ENCODE measurements at places on chromosomes 4 and X.

GRCh38 chr4:128416921-128417320 is 129.3 kb upstream of the PGRMC2 start:
- DNase-seq: no peak

DNA sequence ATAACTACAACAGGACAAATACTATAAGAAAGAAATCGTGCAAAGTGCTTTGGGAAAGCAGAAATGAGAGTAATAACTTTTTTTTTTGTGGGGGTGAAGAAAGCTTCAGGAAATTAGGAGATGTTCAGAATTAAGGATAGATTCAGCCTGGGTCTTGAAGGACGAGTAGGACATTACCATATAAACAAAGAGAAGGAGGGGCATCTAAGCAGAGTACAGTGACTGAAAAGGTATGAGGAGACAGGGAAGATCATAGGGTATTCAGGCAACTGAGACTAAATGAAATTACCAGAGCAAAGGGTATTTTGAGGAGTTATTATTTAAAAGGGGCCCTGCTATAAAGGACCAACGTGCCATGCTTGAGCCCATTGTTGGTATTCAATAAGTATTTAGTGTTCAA is 3.1 kb upstream of the STAP1 start:
- no peak for DNase-seq

DNA sequence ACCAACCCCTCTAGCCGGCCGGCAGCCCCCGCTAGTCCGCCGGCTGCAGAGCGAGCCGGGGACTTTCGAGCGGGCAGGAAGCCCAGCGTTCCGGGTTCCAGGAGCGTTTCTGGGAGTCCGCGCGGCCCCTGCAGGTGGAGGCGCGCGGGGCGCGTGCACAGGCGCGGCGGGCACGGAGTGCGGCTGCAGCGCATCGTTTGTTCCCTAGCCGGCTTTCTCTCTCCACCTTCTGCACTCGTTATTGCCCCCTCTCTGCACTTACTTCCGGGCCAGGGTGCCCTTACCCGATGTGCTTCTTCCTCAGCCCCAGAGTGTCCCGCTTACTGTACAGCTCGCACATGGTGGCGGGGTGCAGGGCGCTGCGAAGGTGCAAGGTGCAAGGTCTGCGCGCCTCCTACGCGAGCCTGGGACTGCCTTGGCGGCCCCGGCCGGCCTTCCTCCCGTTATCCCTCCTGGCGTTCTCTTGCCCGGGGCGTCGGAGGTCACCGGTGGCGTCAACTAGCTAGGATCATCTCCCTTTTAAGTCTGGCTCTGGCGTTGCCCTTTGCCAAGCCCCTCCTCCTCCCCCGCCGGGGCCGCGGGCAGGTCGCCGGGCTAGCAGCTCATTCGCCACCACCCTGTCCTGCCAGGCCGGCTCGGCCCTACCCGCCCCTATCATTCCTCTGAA is at the start of gene ETNPPL:
TSS of gene ETNPPL (minus strand) at position 495 of the 667 bp plus-strand sequence. CDS start at position 340, 155 bp downstream.
- peak; percentile 1 for DNase-seq

DNA sequence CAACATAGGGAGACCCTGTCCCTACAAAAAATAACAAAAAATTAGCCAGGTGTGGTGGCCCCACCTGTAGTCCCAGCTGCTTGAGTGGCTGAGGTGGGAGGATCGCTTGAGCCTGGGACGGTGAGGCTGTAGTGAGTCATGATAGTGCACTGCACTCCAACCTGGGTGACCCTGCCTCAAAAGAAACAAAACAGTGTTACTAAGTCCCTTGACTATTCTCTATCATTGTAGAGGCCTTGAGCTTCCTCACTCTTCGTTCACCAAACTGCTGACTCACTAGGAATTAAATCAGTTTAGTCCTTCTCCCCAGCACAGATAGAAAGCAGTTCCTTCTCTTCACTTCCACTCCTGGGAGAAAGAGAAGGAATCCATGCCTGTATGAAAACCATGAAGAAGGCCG is 14.5 kb downstream of the CDS1 start:
- DNase-seq: no peak

- peak; percentile 10 for DNase-seq
Observed at GRCh38 chr4:151993521-151993920, 232.7 kb upstream of the GATB start.

GRCh38 chrX:103565197-103565596 is 20.1 kb upstream of the TCEAL4 start:
- no peak for DNase-seq

GRCh38 chr4:79294064-79294463 is 31.8 kb downstream of the NAA11 start:
- no peak for DNase-seq

DNA sequence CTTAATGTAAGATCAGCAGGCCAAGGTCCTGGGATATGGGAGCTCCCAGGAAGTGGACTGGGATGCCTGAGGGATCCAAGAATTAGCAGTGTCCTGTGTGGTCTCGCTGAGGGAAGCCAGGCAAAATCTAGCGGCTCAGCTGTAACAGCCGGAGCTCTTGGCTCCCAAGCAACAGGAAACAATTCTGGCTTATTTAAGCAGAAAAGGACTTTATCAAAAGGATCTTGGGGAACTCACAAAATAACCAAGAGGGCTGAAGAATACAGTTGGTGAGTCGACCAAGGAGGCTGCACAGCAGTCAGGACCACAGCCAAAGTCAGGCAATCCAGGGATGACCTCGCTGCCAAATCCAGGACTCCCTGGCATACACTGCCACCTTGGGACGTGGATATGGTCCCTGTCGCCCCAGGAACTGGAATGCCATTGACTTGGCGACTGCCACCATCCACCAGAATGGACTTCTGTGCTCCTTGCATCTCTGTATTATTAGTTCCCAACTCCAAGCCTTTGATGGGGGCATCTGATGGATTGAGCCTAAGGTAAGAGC is 165.3 kb upstream of the BCOR start:
- DNase-seq: no peak
